ENCODE measurements at places on chromosomes 2 and 18.

GRCh38 chr2:101330253-101330933, 21.9 kb upstream of the RNF149 start:
- no peak for DNase-seq

GRCh38 chr2:170680172-170680941, 34.8 kb upstream of the SP5 start:
- DNase-seq, result no peak

- DNase-seq, result no peak
Measured at GRCh38 chr2:1068822-1069221, 118.2 kb downstream of the SNTG2 start.

DNA sequence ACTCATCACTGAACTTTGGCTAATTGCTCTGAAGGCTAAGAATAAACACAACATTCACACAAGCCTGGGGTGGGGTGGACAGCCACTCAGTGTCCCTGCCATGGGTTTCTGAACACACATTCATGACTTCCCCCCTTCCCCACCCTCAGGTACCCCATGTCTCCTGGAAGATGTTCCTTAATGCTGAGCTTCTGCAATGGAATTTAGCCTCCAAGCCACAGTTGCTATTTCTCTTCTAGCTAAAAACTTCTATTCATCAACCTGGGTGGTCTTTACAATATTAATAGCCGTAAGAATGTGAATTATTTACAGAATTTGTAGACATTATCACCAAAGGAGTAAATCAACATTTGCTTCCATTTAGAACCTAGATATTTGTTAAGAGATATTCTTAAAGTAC, 175.1 kb downstream of the ACKR3 start:
- DNase-seq, result no peak

DNA sequence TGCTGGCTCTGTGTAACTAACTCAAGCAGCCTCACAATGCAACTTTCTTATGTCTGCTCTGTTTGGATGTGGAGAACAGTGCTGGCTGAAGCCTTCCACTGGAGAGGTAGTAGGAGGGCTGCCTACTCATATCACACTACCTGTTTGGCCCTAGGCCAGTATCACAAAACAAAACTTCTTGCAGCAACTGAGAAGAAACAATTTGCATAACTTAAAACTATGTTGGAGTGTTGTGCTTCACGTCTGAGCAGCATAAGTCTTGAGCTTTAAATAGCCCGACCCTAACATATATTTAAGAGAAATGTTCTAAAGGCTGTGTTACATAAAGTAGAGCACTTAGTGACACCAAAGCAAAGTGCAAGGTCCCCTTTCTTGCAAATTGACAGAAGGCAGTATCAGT, 204.9 kb upstream of the ACVR2A start:
- no peak for DNase-seq

All from HEK293T (cell line).